ENCODE measurements at places on chromosomes 1 and 21. TPM values are rescaled to one million over a fixed set of nuclear protein-coding genes. Genes with fewer than 3 reads are reported as not detected.

GRCh38 chr1:230827081-230827681 lies 41.1 kb downstream of the C1orf198 start:
- no peak for DNase-seq

DNA sequence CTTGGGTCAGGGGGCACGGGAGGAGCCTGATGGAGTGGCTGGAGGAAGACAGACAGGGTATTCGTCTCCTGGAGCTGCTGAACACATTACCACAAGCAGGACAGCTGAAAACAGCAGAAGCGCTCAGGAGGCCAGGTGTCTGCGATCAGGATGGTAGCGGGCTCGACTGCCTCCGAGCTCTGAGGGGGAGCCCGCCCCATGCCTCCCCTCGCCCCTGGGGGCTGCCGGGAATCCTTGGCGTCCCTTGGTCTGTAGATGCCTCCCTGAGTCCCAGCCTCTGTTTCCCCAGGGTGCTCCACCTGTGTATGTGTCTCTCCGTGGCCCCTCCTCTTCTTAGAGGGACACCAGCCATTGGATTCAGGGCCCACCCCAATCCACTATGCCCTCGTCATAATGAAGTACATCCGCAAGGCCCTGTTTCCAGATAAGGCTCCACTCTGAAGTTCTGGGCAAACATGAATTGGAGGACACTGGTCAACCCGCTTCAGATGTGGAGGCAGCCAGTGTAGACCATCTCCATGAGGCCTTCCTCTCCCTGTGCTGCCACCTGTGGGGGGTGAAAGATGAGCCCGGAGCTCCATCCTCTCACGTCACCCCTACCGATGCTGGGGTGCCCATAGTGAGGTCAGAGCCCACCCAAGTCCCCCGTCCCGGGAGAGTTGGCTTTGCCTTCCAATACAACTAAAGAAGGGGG lies 67.8 kb downstream of the SPSB1 start:
- no peak for DNase-seq

GRCh38 chr1:231334079-231334666 lies 3.5 kb downstream of the EXOC8 start:
- DNase-seq = no peak

- DNase-seq = no peak
Measured at GRCh38 chr1:104190821-104191220, 441.1 kb downstream of the AMY1C start.

- DNase-seq = peak; percentile 56
Measured at GRCh38 chr1:40232444-40232843, 15.3 kb upstream of the TMCO2 start.

MIXL1 gene
- not detected for total RNA-seq

- DNase-seq = no peak
Measured at GRCh38 chr1:12722626-12723025, 6.7 kb downstream of the AADACL3 start.

DNA sequence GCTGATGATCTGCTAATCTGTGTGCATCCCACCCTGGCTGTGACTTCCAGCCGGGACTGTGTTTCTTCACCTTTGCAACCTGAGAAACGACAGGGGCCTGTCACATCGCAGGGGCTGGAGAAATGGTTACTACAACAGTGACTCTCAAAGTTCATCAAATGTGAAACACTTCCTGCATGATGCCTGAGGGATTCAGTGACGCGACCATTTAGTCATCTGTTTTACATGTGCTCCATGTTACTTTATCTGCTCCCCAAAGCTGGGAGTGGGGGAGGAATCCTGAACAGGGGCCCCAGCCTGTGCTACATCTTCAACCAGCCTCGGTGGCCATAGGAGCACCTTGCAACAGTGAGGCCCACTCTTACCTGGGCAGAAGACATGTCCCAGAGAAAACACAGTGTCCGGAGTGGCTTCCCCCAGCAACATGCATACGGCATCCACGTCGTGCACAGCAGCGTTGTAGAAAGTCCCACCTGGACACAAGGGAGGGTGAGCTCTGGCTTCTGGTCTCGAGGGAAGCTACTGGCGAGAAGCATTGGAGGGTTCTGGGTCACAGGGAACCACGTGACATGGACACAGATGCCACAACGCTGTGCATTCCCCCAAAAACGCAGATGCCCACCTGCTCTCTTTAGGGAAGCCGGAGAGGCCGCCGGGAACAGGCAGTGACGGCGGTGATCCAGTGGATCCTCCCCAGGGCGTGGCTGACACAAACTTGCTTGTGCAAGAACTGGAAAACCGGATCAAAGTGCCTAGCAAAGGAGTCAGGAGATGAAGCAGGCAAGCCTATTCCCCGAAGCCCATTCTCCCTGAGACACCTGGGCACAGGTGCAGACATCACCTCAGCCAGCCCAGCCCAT lies 9.6 kb upstream of the CCDC27 start:
- DNase-seq = no peak

DNA sequence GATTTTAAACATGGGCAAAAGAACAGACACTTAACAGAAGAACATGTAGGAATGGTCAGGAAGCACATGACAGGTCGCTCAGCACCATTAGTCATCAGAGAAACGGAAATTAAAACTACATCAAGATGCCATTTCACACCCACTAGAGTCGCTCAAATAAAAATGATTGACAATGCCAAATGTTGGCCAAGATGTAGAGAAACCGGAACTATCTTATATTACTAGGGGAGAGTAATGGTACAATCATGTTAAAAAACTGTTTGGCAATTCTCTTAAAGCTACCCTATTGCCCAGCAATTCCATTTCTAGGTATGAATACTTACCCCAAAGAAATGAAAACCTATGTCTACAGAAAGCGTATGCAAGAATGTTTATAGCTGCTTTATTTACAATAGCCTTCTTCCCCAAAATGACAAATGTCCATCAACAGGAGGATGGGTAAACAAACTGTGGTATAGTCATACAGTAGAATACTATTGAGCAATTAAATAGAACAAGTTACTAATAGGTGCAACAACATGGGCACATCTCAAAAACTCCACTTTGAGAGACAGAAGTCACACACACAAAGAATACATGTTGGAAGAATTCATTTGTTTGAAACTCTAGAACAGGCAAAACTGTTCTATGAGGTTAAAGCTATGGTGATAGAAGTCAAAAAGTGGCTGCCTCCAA lies 92.8 kb downstream of the ETS2 start:
- no peak for DNase-seq

DNA sequence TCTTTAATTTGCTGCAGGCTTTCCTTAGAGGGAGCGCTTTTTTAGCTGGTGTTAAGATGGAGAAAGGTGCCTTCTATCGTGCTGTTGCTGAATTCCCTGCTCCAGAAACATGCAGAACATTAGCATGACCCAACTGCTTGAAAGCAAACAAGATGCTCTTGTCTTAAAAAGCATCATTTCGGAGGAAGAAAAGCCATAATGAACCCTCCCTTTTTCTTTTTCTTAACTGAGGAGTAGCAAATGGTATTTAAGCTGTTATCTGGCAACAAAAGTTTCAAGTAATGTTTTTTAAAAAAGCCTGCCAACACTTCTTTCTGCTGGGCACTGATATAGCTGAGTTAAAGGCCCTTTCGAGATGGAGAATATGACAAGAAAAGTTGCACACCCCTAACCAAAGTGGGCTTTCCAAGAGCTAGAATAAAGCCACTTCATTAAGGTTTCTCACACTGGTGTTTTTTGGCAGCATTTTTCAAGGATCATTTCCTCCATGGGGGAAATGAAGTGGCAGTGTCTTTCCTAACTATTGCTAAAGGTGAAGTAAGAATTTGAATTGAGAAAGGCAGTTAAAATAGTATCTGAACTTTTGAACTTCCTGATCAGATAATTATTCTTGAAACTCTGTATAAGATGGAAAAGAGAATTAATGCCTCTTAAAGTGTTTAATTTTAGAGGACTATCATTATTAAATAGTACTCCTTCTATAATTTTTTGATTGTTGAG lies 38.8 kb downstream of the ST6GALNAC5 start:
- DNase-seq = no peak

- DNase-seq = no peak
Measured at GRCh38 chr1:202848191-202848542, 37.4 kb downstream of the PCAT6 start.

- no peak for DNase-seq
Measured at GRCh38 chr1:235019961-235020360, 108.7 kb downstream of the TOMM20 start.

METTL18 gene
- total RNA-seq = 5.0 TPM

FCRL4 gene
- total RNA-seq = not detected

DNA sequence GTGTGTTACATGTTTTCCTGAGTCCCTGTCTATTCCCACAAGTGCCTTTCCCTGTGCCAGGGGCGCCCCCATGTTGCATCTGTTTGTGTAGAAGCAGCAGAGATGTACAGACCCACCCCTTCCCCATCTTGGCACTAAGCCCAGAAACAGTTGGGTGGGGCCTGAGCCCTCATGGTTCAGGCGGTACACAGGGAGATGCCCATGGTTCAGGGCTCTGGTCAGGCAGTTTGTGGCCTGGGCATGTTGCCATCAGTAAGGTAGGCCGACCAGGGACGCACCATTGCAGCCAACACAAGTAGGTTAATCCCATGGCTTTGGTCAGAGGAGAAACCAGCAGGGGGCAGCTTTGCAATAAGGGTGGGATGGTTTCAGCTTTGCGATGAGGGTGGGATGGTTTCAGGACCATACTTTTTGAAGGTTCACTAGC lies 914 bp upstream of the ADGRB2 start:
- DNase-seq = no peak

DNA sequence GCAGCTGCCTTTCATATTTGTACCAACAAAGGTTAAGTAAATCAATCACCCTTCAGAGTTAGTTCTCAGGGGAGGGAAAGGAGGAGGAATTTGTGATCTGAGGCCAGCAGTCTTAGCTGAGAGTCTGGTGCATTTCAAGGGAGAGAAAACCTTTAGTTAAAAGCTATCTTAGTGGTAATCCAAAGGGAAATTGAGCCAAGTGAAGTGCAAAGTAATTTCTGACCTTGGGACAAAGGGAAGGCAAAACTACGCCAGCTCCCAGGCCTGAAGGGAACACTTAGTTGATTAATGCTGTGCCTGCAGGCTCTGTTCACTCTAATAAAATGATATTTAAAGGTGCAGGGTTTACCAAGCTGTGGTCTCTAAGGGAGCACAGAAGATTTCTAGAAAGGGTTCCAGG lies 23.1 kb upstream of the FMOD start:
- DNase-seq = no peak

GRCh38 chr1:108695535-108695934 lies 3.4 kb downstream of the PRPF38B start:
- no peak for DNase-seq

DNA sequence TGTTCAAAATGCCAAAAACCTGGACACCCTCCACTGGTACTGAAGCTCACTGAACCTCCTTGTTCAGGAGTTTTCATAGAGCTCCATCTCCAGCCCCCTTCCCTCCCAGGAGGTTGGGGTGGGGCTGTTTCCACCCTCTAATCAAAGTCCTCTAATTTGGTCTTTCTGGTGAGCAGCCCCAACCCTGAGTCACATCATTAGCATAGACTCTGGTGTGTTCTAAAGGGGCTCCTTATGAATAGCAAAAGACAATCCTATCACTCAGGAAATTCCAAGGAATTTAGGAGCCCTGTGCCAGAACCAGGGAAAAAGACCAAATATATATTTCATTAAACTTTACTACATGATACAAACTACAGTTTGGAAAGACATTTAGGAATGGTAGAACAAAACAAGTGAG lies 13.2 kb upstream of the UBE4B start:
- no peak for DNase-seq

NEK7 gene
- total RNA-seq = 62.3 TPM

- DNase-seq = no peak
Measured at GRCh38 chr1:180616439-180616838, 15.4 kb upstream of the XPR1 start.

DNA sequence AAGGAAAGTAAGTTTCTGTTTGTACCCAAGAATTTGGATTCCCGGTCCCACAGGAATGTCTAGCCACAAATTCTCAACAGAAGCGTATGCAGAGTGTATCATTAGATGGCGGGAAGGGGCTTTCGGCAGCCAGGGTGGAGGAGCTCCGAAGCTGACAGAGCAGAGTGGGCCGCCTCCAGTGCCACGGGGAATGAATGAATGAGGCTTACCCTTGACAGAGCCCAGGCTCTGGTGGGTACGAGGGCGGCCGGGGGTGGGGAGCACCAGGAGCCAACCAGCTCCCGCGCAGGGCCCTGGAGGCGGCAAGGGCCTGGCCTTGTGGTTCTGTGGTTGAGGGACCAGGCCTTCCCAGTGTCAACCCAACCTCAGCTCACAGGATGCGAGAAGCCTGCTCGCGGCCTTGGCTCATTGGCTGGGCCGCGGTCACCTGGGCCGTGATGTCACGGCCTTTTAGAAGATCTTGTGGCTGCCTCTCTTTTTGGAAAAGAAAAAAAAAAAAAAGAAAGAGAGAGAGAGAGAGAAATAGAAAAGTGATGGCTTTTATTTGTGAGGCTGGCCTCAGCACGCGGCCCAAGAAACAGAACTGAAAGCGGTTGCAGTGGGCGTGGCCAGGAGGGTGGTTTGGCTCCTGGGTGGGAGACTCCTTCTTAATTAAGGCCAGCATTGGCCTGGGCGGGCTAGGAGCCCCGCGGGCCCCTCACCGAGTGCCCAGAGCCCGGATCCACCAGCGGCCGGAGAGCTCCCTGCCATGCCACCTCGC lies 34.9 kb upstream of the RUNX3 start:
- peak; percentile 95 for DNase-seq

UQCRH gene
- total RNA-seq = 264 TPM

GRCh38 chr1:43530483-43531106 lies at the start of gene PTPRF:
TSS of gene PTPRF (plus strand) at chr1:43530883. CDS start at chr1:43545076, 14,193 bp downstream.
- peak; percentile 86 for DNase-seq

KCNJ9 gene
- total RNA-seq = not detected

DNA sequence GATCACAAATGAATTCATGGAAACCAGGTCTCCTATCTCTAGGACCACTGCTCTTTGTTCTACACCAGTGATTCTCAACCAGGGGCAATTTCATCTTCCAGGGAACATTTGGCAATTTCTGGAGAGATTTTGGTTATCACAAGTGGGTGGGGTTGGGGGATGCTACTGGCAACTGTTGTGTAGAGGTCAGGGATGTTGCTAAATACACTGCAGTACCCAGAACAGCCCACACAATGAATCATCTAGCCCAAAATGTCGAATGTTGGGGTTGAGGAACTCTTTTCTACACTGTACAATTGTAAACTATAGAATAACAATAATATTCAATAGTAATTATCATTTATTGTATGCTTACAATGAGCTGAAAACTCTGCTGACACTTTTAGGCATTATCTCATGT lies 55.7 kb upstream of the UBE2U start:
- DNase-seq = no peak

DNA sequence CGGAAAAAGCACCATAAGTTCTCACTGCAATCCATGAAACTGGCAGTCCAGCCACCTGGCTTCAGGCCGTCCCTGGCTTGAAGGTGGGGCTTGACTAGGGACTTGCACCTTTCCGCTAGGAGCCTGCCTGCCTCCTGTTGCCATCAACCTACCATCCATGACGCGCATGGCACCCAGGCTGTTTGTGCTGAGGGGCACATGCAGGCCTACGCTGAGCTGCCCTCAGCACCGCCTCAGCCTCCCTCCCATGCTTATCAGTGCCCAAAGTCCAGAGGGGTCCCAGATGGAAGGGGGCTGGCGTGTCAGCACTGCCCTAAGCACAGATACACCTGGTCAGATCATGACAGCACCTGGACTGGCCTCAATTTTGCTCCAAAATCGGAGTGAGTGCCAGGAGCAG lies 190.2 kb upstream of the LYPLAL1 start:
- no peak for DNase-seq

PIGM gene
- total RNA-seq = under 0.01 TPM

GRCh38 chr1:40507973-40508372 lies 594 bp upstream of the EXO5 start:
- DNase-seq = no peak
